ENCODE measurements at places on chromosomes 12 and 14. TPM values are rescaled to one million over a fixed set of nuclear protein-coding genes. Genes with fewer than 3 reads are reported as not detected.

DNA sequence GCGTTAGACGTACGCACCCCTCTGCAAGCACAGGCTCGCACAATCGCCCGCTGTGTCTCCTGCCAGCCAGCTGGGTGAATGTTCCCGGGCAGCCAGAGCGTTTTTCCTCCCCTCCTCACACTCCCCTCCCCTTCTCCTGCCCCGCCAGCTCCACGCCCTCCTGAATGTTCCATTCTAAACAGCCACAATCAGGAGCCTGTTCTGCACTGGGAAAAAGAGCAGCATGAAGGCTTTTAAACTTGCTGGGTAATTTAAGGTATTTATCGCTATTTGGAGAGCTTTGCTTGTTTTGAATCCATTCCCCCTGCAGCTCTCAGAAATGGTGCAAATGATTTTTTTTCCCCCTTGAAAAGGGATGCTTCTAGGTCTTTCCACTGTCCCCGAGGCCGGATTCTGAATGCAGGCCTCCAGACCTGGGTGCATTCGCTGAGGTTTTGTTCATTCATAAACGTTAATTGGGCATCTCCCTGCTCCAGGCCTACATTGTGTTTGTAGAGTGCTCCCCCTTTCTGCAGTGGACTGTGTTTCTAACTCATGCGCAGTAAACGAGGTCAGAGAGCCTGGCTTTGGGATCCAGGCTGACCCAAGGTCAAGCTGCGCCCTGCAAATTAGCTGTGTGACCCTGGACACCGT, 212.5 kb downstream of the CHST11 start:
- DNase-seq: peak; percentile 13

DNA sequence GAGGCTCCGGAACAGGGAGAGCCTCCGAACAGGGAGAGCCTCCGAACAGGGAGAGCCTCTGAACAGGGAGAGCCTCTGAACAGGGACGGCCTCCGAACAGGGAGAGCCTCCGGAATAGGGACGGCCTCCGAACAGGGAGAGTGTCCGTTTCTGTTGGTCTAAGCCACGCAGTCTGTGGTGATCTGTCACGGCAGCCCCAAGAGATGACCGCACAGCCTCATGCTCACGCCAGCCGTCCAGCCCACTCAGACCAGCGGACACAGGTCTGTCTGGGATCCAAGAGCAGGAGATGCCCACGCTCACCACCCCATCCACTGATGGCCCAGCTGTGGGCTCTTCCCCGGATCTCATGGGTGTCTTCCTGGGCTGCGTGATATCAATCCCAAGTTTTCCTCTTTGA, 33.3 kb downstream of the GALNT9 start:
- DNase-seq: no peak

- DNase-seq: no peak
Observed at GRCh38 chr14:31229009-31229408, 21.4 kb upstream of the HECTD1 start.

GRCh38 chr14:24351517-24351916, 11.7 kb upstream of the RIPK3 start:
- no peak for DNase-seq

DNA sequence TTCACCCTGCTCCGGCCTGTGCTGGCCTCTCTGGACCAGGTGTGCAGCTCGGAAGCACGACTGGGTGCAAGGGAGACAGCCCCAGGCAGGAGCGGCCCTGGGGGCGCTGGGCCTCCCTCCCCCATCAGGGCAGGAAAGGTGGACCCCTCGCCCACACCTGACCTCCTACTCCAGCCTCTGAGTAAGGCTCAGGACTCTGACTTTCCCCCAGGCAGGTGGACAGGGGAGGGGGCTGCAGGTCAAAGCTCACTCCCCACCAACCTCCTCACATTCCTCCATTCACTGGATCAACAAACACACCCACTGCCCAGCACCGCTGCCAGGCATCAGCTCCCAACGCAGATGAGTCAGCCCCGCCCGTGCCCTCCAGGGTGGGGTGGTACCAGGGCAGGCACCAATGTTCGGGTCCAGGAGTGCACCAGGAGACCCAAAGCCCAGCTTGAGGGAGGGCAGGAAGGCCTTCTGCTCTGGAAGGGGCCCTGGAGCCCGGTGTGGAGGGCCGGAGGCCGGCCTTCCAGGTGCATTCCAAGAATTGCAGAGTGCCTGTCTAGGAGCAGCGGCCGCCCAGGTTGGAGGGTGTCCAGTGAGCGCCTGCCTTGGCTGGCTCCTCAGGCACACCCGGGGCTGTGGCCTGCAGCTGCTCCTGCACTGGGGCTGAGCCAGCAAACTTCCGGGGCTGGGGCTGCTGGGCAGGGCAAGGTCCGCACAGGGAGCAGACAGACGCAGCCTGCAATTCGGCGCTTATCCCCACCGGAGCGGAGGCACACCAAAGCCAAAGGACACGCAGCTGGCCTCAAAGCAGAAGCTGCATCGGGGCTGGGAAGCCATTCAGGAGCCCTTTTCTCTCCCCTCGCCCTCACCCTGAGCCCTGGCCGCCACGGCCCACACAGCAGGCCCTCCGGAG, 1.6 kb upstream of the INF2 start:
- no peak for DNase-seq

SLC8A3 gene
- total RNA-seq: 18.9 TPM
